ENCODE measurements at places on chromosomes 2 and 18.

DNA sequence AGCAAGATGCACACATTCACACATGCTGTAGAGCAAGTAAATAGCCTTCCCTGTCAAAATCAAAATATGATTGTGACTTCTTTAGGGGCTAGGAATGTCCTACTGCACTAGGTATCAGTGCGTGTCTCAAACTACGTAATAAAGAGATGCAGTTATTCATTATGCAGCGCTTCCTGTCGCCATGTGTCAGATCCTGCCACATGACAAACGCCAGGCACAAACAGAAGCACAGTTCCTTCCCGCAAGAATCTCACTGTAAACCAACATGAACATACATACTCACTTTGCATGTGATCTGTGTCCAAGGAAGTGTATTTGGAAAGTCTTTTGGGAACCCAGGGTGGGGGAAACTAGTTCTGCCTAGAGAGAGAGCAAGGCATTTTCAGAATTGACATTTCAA is 599.9 kb downstream of the RNF144A start:
- no peak for DNase-seq

- no peak for DNase-seq
Observed at GRCh38 chr2:235510318-235510717, 16.5 kb downstream of the AGAP1 start.

DNA sequence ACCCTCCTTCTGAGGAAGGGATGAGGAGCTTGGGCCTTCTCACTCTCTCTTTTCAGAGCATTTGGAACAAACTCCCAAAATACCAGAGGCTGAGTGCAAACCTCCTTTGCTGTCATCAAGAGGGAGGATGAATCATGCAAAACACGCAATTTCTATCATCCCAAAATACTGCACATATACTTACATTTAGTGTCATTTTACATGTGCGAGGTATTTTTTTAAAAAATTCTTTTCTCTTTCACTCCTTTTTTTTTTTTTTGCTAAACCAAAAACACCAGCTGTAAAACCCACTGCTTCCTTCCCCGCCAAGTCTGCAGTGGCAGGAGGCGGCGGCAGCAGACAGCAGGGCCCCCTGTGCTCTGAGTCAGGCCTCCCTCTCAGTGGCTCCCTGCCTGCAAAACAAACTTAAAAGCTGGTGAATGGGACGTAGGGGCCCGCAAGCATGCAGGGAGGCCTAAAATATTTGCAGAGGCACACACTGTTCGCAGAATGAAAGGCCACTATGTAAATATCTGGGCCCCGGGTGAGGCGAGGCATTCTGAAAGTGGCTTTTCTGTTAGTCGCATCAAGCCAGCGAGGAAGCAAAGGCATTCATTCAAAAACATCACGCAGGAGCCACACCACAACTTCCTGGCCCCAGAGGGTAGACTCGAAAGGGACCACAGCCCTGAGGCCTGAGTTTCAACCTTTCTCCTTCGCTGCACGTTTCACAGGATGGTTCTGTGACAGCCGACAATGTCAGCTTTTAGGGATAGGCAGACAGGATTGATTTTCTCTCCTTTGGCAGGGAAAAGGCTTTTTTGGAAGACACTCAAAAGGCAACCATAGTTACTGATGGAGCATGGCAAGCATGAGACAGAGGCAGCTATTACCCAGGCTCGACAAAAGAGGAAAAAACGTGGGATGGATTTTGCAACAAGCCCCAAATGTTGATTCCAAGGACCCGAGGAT is 73.4 kb downstream of the ACTR2 start:
- peak; percentile 66 for DNase-seq

DNA sequence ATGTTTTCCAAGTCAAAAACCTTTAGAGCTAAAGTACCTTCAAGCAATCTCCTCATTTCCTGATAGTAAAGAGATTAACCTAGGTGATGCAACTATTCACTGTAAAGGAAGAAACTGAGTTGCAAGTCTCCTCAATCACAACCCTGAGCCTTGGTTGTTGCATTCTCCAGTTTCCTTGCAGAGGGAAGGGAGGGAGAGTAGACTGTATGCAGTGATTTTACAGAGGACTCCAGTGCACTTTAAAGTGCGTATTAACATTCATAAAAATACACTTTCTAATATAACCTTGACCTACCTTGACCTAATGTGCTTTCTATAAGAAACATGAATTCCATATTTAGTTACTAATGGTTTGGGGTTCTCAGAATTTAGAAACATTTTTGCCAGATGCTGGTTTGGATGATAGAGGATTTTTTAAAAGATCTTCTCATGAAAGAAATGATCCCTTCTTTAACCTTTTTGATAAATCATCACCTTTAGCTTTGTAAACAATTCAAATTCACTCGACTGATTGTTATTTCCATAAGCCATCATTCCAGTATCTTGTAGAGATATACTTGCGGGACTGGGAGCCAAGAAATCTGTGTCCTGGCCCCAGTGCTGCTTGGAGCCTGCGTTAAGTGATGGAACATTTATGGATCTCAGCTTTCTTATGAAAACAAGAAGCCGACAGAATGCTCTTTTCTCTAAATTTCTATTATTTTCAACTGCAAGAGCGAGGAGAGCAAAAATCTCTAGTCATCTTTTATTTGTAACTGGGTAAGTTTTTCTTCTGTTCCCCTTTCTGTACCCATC is 228.3 kb downstream of the ZNF521 start:
- no peak for DNase-seq

- no peak for DNase-seq
Observed at GRCh38 chr2:178247250-178247649, 52.9 kb downstream of the OSBPL6 start.

DNA sequence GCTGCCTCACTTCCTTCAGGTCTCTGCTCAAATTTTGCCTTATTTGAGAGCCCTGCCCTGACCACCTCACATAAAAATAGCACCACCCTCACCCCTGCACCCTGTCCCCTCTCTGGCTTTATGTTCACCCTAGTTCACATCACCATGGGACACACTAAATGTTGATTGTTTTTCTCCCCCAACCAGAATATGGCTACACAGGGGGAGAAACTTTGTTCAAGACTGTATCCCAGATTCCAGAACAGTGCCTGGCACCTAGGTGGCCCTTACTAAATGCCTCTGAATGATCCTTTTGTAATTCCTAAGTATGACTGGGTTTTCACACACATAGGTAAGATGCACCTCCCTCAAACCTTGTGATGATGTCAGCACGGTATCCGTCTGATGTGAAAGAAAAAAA is 28.4 kb upstream of the CATIP start:
- no peak for DNase-seq

GRCh38 chr18:63904694-63905093 is 3.1 kb upstream of the SERPINB10 start:
- DNase-seq: no peak

- DNase-seq: no peak
Observed at GRCh38 chr2:229363185-229363814, 92.2 kb upstream of the PID1 start.

- DNase-seq: no peak
Observed at GRCh38 chr18:11511434-11512095, 97.8 kb upstream of the SLC35G4 start.

- DNase-seq: no peak
Observed at GRCh38 chr18:57273194-57273593, 79.2 kb upstream of the ST8SIA3 start.

DNA sequence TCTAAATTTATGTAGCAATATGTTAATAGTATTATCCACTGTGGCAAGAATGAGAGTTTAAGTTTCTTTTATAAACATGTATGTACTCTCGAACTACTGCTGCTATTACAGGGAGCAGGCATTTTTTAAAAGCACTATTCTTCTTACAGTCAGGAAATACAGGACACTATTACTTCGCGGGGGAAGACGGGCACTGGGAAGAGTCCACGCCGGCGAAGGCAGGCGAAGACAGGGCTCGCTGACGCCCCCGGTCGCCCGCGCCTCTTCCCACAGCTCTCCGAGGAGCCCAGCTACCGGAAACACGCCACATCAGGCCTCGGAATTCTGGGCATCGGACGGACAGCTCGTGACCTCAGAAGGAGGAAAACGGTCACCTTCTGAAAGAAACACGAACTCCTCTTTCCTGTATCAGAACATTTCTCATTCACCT is 90.2 kb downstream of the FAM161A start:
- no peak for DNase-seq

DNA sequence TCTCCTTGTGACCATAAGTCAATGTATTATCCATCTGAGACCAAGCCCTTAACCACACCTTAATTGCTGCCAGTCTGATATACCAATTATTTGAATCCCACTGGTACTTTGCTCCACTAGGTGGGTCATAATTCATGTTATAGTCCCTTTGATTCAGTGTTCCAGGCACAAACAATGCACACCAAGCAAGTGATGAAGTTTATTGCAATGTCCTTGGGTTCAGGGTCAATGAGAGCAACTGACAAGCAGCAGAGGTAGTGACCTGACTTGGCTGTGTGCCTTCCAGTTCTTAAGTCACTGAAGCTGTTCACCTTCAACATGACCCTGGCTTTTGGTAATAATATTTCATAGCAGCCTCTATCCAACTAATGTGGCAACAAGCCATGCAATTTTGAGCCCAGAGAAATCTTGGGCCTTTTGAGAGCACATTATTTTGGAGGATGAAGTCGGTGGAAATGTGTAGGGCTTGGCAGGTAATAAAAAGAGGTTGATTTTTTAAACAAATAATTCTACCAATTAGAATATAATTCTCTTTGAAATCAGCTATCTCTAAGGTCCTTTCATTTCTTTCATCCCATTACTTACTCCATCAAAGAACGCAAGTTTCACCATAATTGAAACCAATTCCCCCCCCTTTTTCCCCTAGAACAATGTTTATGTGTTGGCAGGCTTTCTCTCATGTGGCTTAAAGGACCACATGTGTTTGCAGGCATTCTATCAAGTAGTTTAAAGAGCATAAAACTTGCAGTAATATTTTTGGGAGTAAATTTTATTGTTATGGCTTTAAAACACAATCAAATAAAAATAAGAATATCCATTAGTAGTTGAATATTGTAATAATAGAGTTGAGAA is 3.1 kb upstream of the CPO start:
- DNase-seq: no peak

DNA sequence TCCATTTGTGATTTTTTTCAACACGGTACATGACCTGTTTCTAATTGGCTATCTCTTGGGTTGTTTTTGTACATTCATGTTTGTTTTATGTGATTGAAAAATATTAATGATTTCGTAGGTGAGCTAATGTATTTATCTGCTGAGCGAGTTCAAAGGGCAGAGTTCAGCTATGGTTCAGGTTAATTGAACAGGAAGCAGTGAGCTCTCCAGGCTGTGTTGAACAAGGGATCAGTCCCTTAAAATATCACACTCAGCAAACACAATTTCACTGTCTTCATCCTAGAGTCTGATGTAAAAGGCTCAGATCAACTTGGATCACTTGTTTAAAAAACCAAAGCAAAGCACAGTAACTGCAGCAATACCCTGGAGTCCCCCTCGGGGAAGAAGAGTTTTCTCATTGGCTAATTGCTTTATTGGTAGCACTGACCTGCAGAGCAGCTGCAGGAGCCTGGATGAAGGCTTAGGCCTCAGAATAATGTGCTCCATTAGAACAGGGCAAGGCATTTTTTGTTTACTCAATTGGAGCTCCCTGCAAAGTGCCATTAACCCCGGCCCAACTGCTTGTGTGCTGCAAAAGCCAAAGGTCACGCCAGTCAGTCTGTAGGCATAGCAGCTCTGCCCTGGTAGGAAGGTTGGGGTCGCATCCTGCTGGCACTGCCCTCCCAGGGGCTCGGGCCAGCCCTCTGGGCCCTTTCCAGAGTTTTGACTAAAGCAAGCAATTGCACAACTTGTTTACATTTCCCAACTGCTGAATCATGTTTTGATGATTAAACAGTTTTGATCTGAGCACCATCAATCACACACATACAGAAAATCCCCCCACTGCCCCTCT is 10.5 kb downstream of the ONECUT2 start:
- no peak for DNase-seq

- no peak for DNase-seq
Observed at GRCh38 chr18:66495844-66496243, 108.0 kb downstream of the CDH19 start.

DNA sequence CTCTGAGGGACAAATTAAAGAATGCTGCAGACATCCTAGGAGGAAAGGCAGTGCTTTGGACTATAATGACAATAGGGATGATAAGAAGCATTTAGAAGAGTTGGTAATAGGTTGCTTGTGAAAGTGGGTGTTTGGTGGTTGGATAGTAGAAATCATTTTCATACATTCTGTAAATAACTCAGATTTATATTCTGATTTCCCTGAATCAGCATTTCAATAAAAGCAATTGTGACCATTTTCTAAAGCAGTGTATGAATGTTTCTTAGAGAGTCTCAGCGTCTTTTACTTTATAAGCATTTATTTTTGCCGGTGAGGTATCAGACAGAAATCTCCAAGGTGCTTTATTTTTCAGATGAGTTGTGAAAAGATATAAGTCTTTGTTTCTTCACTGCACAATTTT is 1099.0 kb upstream of the LRRTM1 start:
- DNase-seq: no peak

DNA sequence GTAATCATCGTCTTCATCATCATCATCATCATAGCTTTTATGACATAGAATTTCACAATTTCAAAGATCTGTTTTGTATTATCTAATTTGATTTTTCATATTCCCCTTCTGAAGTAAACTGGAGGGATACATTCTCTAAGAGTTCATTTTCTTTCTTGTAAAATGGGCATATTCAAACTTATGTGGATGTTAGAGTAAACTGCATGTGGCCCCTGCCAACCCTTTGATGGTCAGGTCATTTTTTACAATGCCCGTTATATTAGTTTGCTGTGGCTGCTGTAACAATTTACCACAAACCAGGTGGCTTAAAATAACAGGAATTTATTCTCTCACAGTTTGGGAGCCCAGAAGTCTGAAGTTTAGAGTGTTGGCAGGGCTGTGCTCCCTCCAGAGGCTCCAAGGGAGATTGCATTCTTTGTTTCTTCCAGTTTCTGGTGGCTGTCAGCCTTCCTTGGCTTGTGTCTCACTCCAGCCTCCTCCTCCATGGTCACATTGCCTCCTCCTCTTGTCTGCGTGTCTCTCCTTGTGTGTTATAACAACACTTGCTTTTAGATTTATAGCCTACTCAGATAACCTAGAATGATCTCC is 127.5 kb upstream of the MMADHC start:
- DNase-seq: no peak

GRCh38 chr2:8980096-8980495 is 23.4 kb downstream of the MBOAT2 start:
- DNase-seq: no peak

DNA sequence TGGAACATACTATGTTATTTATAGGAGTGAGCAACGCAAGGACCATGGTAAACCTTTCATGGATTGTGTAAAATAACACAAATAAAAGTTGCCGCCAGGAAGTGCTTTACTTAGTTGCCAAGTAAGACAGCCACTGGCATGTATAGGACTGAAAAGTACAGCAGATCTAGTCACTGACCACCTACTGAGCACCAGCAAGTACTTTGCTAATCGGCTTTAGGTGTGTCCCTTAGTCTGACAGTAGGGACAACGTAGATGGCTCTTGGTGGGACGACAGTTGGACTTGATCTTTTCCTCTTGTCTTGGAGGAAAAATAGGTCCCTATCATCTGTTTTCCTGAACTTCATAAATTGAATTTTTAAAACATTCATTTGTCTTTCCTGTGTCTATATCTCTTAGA is 13.6 kb upstream of the CXXC1 start:
- no peak for DNase-seq

GRCh38 chr2:142877216-142877838 is at the start of gene KYNU:
KYNU (plus strand) TSS chr2:142877664; CDS start chr2:142885368, 7,704 bp downstream.
- DNase-seq: no peak

GRCh38 chr2:233084488-233084887 is 24.3 kb downstream of the INPP5D start:
- no peak for DNase-seq
